ENCODE measurements at places on chromosomes 7 and 10. TPM values are rescaled to one million over a fixed set of nuclear protein-coding genes. Genes with fewer than 3 reads are reported as not detected.

The CYP2E1 gene
- total RNA-seq = 1.6 TPM

The FAM25C gene
- total RNA-seq = not detected

The TUBB8 gene
- not detected for total RNA-seq

The GRID2IP gene
- 0.30 TPM for total RNA-seq

- DNase-seq = no peak
These were observed 125.6 kb upstream of the TMEM106B start for GRCh38 chr7:12085516-12085915.

DNA sequence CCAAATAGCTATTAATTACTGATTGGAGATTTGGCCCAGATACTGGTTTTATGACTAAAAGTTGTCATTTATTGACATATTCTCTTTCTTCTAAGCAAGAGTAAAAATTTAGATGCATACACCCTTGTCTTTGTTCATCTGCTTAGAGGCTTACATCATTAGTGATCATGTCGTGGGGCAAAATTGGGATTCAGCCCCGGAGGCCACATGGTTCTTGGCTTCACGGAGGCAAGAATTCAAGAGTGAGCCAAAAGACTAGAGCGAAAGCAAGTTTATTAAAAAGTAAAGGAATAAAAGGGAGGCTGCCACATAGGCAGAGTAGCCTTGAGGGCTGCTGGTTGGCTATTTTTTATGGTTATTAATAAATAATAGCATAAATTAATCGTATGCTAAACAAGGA lies 41.1 kb downstream of the MINPP1 start:
- DNase-seq = no peak

- no peak for DNase-seq
These were observed 34.6 kb upstream of the UNC5B start for GRCh38 chr10:71177651-71178199.

GRCh38 chr7:98628418-98628817 lies 11.3 kb downstream of the NPTX2 start:
- no peak for DNase-seq

DNA sequence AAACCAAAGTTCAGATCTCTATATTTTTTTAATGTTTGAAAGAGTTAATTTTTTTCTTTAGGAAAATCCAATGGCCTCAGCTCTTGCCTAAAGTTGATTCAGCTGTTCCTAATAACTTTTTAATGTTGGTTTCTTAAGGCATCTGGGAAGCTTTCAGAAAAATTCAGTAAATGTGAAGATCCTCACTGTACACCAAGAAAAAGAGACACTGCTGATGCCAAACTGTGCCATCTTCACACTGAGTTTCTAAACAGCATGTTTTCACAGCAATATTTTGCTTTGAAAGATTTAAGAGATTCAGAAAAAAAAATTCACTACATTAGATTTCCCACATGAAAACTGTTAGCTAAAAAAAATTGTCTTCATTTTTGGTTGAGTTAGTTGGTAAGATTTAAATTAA lies 249.4 kb downstream of the NEBL start:
- DNase-seq = no peak

DNA sequence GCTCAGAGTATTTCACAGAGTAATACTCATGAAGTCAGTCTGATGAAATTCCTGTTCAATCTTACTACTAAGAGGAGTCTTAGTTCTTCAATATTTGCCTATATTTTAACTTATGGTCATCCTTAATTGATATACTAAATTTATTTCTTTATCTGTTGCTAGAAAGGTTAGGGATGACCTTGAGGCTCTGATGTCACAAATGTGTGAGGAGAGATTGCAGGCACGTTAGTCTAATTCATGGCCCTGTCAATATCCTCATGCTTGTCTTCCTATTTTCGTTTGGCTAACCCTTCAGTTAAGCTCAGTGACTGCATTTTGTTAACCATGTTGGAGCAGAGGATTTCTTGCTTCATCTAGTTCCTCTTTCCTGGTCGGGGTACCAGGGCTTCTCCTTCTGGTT lies 704.7 kb upstream of the COBL start:
- no peak for DNase-seq

DNA sequence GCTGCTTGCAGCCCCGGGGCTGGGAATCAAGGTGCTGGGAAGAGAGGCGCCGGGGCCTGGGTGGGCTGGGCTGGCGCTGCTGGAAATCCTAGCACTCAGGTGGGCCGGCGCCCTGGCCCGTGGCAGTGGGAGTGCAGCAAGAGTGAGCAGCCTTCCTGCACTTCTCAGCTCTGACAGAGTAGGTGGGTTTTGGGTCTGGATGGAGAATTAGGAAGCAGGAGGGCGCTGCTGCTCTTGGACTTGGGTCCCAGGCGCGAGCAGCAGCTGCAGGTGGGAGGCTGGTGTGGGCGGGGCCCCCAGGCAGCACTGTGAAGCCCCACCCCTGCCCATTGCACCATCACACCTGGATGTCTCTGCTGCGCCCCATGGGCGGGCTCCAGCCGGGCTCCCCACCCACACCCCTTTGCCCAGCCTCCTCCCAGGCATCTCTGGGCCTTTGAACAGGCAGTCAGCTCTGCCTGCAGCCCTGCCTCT lies 6.0 kb downstream of the BRI3 start:
- DNase-seq = peak; percentile 86

DNA sequence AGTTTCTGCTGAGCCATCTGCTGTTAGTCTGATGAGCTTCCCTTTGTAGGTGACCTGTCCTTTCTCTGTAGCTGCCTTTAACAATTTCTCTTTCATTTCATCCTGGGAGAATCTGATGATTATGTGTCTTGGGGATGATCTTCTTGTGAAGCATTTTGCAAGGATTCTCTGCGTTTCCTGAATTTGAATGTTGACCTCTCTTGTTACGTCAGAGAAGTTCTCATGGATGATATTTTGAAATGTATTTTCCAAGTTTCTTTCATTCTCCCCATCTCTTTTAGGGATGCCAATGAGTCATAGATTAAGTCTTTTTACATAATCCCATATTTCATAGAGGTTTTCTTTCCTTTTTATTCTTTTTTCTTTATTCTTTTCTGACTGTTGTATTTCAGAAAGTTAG lies 184.2 kb upstream of the BET1 start:
- no peak for DNase-seq

DNA sequence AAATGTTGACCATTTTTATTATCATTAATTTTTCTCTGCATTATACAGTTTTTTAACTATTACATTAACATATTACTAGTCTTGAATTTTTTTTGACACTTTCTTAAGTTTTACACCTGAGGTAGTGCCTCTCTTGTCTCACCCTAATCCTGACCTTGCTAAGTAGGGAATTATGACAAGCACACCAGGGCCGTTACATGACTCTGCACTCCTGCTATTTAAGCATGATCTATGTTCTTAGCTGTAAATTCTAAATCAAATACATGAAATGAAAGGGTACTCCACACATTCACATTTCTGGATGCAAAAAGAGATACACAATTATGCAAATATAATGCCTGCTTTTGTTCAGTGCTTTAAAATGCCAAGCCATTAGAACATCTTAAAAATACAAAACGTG lies 23.6 kb downstream of the CPVL start:
- no peak for DNase-seq

- DNase-seq = peak; percentile 45
These were observed 784 bp upstream of the SERPINE1 start for GRCh38 chr7:101125989-101126650.

GRCh38 chr7:151686826-151687225 lies 167.1 kb upstream of the RHEB start:
- DNase-seq = no peak

Data from upper lobe of left lung (tissue), 6 donors.